ENCODE measurements at places on chromosomes 7 and 10. TPM values are rescaled to one million over a fixed set of nuclear protein-coding genes. Genes with fewer than 3 reads are reported as not detected.

DNA sequence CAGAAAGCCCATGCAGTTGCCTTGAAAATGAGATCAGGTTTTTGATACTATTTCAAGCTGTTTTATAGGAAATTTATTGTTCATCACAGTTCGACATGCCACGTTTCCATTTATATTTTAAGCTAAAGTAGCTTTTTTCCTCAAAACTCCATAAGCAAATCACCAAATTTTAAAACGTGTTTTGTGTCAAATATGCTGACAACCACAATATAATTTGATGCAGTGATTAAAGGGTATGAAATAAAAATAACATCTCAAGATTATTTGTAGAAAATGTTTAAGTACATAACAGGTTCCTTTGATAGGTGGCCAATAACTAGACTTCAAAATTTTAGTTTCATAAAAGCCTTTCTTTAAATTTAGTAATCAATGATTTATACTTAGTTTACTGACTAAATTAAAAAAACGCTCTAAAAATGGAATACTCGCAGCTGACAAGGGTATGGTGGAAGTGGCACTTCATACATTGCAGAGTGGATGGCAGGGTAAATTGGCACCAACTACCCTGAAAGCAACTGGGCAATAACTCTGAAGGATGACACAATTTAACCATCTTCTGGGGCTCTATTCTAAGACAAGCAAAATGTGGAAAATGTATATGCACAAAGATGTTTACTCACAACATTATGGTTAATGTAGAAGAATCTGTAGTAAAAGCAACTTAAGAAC is 481.6 kb downstream of the TNS3 start:
- DNase-seq, result no peak
- H3K4me3 ChIP-seq, result peak overlapping the region; percentile 27
- H3K36me3 ChIP-seq, result no peaks in the 10 kb centered on the region

DNA sequence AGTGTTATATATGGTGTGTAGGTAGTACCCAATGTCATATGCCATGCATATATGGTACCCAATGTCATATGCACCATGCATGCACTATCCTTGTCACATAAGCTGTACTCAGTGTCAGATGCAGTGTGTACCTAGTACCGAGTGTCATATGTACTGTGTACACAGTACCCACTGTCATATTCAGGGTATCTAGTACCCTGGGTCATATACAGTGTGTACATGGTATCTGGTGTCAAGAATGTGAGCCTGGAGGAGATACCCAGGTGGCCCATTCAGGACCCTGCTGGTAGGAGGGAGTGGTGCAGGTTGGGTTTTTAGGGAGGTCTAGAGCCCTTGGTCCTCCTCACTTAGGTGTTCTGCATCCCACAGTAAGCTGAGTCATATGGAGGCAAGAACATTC is 1.8 kb downstream of the ZMYND11 start:
- DNase-seq, result peak; percentile 56
- H3K36me3 ChIP-seq, result no peaks in the 10 kb centered on the region
- no peaks in the 10 kb centered on the region for H3K27me3 ChIP-seq
- no peak overlapping the region for H3K27ac ChIP-seq
- H3K4me1 ChIP-seq, result peaks cover 34% of the 10 kb centered on the region

- no peaks in the 10 kb centered on the region for H3K36me3 ChIP-seq
- H3K27me3 ChIP-seq, result no peaks in the 10 kb centered on the region
- no peak for DNase-seq
- H3K4me3 ChIP-seq, result no peak overlapping the region
Measured at GRCh38 chr10:62352356-62352970, 21.7 kb upstream of the ZNF365 start.

Gene BTBD16
- total RNA-seq, result not detected

Gene CLCN1
- not detected for total RNA-seq

Gene ACTL6B
- total RNA-seq, result not detected
